GM03348 (cell line): ENCODE measurements at places on chromosomes 6 and 20.
A peak's percentile ranks its signal among the peaks of the same experiment; 100 is the strongest.

- DNase-seq, result no peak
These were observed 1.2 kb upstream of the SYNJ2 start for GRCh38 chr6:157980288-157981131.

DNA sequence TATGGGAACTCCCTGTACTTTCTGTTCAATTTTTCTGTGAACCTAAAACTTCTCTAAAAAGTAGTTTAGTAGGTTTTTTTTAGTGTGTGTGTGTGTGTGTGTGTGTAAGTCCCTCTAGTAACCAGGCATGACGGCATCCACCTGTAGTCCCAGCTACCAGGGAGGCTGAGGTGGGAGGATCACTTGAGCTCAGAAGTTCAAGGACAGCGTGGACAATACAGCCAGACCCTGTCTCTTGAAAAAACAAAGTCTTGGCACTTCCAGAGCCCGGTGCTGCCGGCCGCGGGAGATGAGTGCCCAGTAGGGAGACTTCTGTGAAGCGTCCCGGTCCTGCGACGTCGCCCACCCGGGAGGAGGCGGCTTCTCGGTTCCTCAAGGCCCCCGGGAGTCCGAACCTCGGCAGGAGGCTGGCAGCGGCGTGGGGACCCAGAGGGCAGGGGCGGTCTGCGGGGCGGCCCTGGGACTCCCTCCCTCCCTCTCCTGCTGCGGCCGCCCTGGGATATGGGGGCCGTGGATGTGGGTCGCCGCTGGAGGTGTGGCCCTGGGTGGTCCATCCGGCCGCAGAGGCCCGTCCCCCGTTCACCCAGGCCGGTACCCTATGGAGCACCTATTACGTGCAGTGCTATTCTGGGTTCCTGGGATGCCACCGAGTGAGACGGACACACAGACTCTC is 78.0 kb upstream of the SIRPG start:
- DNase-seq, result no peak

- no peak for DNase-seq
These were observed 128.0 kb upstream of the SASH1 start for GRCh38 chr6:148214667-148215066.

- peak; percentile 77 for DNase-seq
These were observed 83.5 kb downstream of the ZMYND8 start for GRCh38 chr20:47272893-47273590.

DNA sequence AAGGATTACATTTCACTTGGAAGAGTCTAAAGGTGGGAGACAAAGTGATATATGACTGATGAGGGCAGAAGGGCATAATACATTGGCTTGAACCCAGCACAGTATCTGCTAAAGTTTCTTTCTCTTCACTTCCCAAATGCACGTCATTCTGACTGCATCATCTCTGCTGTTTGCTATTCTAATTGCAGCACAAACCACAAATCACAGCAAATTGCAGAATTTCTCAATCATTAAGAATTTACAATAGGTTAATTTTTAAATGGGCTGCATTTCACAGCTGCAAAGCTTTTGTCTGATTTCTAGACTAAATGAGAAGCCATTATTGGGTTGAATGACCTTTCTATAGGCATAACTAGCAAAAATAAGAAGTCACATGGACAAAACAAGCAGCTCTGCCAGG is 337.0 kb downstream of the RNGTT start:
- DNase-seq, result no peak
